ENCODE measurements at places on chromosomes 3 and 15.

DNA sequence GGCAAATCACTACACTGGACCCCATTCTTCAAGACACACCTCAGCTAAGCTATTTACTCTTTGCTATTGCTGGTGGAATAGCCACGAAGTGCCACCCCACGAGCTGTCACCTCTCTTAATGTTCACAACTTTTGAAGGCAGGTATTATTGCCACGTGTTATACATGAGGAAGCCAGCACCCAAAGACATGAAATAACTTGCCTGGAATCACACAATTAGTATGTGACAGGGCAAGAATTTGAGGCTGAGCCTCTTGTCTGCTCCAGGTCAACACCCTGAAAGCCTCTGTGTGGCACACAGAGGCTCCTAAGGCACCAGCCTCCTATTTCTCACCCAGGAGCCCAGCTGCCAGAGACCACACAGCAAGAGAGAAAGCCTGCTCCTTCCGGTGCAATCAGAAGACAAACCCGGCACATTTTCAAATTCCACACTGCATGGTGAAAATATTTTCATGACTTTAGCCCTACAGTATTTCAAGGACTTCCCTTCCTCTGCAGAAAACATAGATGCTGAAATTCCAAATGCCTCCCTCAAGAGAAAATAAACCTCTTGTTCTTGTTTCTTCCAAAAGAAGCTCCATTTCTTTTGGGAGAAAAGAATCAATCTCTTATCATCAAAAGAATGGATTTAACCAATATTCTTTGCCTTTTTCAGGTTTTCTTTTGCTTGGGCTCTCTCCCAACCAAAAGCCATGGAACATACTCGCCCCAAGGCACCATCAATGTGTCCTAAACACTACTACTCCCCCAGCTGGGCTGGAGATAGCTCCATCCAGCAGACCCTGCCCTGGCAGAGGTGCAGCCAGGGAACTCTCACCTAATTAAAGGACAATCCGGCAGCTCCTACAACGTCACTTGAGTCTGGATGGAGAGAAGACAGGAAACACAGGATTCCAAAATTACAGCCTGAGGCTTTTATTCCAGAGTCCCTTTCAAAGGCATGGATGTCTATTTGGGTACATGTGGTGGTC is 84.7 kb upstream of the THBS1 start:
- DNase-seq = peak; percentile 80

DNA sequence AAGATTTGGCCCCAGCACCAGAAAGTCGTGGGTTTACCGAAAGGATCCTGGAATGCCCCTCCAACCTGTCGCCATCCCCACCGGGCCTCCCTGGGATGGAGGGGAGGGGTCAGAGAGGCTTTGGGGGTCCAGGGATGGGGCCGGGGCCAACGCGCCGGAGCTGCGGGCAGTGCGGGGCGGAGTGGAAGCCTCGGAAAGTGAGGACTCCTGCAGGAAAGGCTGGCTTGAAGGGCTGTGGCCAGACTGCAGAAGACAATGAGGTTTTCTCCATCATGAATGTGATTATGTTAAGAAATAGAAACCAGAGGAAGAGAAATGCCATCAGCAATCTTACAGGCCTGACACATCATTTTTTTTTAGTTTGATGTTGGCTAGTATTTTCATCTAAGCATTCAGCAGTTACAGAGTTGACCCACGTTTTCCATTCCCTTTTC is 738 bp downstream of the YEATS2 start:
- DNase-seq = peak; percentile 32

DNA sequence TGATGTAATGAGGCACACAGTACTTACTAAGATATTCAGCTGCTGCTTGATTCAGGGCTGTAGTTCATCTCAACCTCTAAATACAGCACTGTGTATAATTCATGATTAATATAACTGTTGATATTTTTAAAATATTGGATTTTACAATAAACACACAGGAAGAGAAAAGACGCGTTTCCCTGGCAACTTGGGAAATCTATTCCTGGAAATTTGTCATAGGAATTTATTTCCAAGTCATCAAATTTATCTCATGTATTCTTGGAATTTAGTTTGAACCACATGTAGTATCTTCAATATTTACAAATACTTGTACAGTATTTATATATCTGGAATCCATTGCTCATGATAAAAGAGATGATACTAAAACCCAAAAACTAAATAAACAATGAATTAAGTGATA is 30.6 kb downstream of the EPHA3 start:
- no peak for DNase-seq

GRCh38 chr3:153445817-153446216 is 283.8 kb downstream of the RAP2B start:
- no peak for DNase-seq

DNA sequence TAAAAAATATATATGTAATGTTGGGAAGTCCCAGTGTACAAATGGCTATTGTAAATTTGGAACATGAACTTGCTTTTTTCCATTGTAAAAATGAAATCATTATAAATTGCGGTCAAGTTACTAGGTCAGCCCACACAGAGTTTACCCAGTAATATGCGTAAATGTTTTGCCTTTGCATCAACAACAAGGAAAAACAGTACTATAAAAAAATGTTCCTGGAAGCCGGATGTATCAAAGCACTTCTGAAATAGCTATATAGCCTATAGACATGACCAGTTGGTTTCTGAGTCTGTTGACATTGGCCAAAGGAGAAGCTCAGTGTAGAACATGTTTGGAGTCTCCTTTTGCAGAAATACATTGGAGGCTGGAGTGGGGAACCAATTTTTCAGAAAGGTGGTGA is 23.2 kb downstream of the CTNNB1 start:
- DNase-seq = no peak

GRCh38 chr3:114857299-114857701 is 289.8 kb downstream of the ZBTB20 start:
- DNase-seq = no peak

- DNase-seq = no peak
Observed at GRCh38 chr15:58522865-58523264, 91.1 kb downstream of the LIPC start.

GRCh38 chr3:11634081-11634635 is 9.6 kb downstream of the VGLL4 start:
- DNase-seq = no peak

GRCh38 chr15:82919231-82919886 is 33.2 kb downstream of the HOMER2 start:
- DNase-seq = no peak

GRCh38 chr15:85048430-85048829 is 66.8 kb downstream of the PDE8A start:
- DNase-seq = peak; percentile 9

DNA sequence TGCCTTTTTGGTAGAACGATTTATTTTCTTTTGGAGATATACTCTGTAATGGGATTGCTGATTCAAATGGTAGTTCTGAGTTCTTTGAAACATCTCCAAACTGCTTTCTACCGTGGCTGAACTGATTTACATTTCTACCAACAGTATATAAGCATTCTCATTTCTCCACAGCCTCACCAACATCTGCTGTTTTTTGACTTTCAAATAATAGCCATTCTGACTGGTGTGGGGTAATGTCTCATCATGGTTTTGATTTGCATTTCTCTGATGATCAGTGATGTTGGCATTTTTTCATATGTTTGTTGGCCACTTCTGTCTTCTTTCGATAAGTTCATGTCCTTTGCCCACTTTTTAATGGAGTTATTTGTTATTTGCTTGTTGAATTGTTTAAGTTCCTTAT is 154.0 kb downstream of the ABHD5 start:
- DNase-seq = no peak

DNA sequence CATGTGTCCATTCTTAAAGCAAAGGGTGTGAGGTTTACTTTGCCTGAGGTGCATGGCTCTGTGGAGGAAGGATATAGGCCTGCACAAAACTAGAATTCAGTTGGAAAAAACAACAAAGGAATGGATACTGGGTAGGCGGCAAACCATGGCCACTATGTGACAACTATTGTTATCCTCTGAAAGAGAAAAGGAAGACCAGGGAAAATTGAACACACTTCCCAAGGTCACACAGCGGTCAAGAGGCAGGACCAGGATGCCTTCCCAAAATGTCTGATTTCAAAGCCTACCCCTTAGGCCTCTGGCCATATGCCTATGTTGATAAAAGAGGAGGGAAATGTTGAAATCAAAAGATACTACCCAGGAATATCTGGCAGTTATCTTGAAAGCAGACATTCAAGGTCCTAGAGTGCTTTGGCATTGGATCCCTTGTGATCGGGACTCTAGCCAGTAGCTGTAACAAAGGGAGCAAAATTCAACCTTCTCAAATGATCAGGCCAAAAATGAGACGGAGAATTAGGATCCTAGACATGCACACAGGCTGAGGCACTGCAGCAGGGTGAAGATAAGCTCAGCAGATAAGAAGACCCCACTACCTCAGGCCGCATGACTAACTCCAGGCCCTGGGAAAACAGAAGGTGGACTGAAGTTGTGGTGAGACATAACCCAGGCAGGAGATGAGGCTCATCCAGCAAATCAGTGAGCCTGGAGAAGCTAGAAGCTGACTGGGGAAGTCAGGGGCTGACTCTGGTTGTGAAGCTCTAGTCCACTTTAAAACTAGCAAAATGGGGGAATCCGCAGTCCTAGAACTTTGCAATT is 292.2 kb downstream of the NEK10 start:
- DNase-seq = no peak

GRCh38 chr15:82870727-82871320 is 61.4 kb downstream of the WHAMM start:
- no peak for DNase-seq

- DNase-seq = no peak
Observed at GRCh38 chr15:68365140-68365745, 66.7 kb downstream of the ITGA11 start.

GRCh38 chr3:186283096-186283495 is 78.9 kb downstream of the DGKG start:
- DNase-seq = no peak

- no peak for DNase-seq
Observed at GRCh38 chr15:45634432-45635190, at the start of gene SQOR. Gene SQOR (plus strand): TSS chr15:45635029. CDS start chr15:45658924, 23,895 bp downstream.

- no peak for DNase-seq
Observed at GRCh38 chr3:94654096-94654495, 591.2 kb downstream of the NSUN3 start.

DNA sequence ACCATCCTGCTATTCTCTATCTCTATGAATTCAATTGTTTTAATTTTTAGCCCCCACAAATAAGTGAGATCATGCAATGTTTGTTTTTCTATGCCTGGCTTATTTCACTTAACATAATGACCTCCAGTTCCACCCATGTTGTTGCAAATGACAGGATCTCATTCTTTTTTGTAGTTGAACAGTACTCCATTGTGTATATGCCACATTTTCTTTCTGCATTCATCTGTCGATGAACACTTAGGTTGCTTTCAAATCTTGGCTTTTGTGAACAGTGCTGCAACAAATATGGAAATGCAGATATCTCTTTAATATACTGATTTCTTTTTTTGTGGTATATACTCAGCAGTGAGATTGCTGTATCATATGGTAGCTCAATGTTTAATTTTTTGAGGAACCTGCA is 58.7 kb downstream of the RETNLB start:
- DNase-seq = no peak

GRCh38 chr15:63044645-63045464 is 2.3 kb downstream of the TPM1 start:
- DNase-seq = peak; percentile 75

DNA sequence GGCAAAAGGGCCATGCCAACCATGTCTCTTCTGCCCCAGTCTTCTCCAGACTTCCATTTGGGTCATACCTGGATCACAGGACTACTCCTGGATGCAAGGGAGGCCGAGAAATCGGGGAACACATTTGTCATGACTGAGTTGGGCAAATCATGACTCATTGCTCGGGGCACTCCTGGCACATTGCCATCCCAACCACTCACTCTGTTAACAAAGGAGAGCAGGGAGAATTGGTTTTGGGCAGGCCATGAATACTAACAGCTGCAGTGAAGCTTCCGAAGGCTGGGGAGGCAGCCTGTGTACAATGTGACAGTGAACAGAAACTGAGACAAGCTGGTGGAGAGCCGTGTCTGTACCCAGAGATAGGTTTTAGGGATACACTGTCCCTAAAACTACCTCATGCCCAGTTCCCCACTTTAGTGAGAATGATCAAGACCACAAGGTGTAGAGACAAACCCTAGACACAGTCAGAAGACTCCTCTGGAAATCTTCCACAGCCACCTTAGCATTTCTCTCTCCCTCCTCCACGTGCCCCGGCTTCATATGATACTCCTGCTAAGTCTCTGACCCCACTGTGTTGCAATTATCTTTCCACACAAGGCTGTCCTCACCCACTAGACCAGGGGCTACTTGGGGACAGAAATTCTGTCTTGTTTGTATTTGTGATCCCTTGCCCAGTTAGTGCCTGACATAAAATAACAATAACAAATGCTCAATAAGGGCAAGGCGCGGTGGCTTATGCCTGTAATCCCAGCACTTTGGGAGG is 10.5 kb upstream of the BUB1B start:
- peak; percentile 25 for DNase-seq

DNA sequence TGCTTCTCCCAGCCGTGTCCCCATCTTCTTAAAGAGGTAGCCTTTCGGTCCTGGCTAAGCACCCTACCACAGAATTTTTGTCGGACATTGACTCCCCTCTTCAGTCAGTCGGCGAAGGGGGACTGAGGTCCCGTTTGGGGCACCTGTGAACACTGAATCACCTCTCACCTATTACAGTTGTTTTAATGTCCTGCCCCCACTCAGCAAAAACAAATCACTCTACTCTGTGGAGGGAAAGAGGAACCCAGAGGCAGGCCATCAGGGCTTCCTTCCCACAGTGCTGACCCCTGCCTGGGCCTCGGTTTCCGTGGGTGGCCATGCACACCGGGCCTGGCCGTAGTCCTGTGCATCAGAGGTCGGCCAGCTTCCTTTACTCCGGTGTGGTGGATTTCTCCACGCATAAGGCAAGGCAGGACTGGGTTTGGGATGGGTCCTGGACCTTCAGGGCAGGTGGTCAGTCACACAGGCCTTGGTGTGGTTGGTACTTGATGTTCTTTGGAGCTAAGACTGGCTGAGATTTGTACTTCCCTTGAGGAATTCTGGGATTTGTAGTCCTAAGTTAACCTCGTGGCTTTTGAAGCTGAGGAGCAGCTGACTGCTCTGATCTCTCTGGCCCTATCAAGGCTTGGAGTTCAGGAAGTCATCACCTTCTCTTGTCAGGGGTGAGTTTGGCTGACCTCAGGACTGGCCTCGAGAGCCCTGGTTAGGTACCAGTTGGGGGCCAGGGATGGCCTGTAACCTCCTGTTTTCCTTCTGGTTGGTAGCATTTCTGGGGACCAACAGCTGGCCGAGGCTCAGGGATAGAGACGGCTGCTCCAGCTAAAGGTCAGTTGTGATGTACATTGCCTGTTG is 627 bp upstream of the FAM131A start:
- DNase-seq = peak; percentile 51

DNA sequence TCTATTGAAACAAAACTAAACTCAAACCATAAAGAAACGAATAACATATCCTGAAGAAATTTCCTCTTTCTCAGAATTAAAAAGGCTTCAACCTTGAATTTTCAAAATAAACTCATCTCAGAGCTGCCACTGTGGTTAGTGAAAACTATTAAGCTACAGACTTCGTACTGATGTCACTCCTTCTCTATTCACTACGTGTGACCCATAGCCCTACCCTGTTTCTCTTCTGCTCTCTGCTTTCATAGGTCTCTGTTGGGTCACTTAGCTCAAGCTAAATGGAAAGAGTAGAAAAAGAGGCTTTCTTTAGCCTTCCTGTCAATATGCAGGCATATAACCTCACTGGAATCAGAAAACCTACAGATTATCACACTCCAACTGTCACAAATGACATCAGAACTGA is 126.6 kb upstream of the MME start:
- no peak for DNase-seq

- peak; percentile 46 for DNase-seq
Observed at GRCh38 chr15:58182460-58183163, 44.4 kb downstream of the AQP9 start.

GRCh38 chr15:66145726-66146182 is 107.8 kb downstream of the MEGF11 start:
- DNase-seq = peak; percentile 2

GRCh38 chr3:99524559-99524958 is 113.8 kb upstream of the COL8A1 start:
- DNase-seq = no peak

Measured in fibroblast of upper back skin (primary cell).